ENCODE measurements at places on chromosomes 16 and 17. TPM values are rescaled to one million over a fixed set of nuclear protein-coding genes. Genes with fewer than 3 reads are reported as not detected.
A peak's percentile ranks its signal among the peaks of the same experiment; 100 is the strongest.

USP43 gene
- total RNA-seq: 0.22 TPM

PDP2 gene
- 20.0 TPM for total RNA-seq

DNA sequence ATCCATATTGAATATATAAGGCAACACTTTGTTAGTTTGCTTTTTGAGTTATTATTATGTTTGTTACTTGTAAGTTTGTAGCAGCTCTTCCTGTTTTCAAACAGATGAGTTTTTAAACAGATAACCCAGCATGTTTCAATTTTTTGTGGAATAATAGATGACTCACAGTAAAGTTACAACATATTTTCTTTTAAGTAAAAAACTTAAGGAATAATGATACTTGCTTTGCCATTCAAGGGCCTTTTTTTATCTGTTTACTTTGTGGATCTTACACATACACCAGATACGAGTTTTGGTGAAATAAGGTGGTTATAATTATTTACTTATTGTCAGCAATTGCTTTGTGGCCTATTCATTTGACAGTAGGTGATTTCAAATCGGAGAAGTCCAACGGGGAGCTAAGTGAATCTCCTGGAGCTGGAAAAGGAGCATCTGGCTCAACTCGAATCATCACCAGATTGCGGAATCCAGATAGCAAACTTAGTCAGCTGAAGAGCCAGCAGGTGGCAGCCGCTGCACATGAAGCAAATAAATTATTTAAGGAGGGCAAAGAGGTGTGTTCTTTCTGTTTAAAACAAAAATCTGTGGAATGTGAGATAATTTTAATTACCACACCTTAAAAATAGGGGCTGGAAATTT is 66.3 kb downstream of the BPTF start:
- no peak overlapping the region for H3K4me3 ChIP-seq
- no peaks in the 10 kb centered on the region for H3K4me1 ChIP-seq
- H3K36me3 ChIP-seq: peaks cover 23% of the 10 kb centered on the region
- H3K27ac ChIP-seq: no peak overlapping the region
- no peak for DNase-seq
- H3K27me3 ChIP-seq: no peaks in the 10 kb centered on the region

GRCh38 chr17:38942696-38943334 is 17.4 kb downstream of the LASP1NB start:
- H3K27me3 ChIP-seq: no peaks in the 10 kb centered on the region
- H3K4me1 ChIP-seq: no peaks in the 10 kb centered on the region
- H3K27ac ChIP-seq: no peak overlapping the region
- no peak for DNase-seq

- H3K36me3 ChIP-seq: no peaks in the 10 kb centered on the region
- H3K4me1 ChIP-seq: no peaks in the 10 kb centered on the region
- H3K27me3 ChIP-seq: no peaks in the 10 kb centered on the region
- DNase-seq: no peak
- H3K27ac ChIP-seq: no peak overlapping the region
Measured at GRCh38 chr17:77654296-77654695, 304.2 kb upstream of the TNRC6C start.

- H3K4me1 ChIP-seq: peaks cover 10% of the 10 kb centered on the region
- no peak overlapping the region for H3K27ac ChIP-seq
- DNase-seq: no peak
- no peaks in the 10 kb centered on the region for H3K36me3 ChIP-seq
- H3K27me3 ChIP-seq: no peaks in the 10 kb centered on the region
Measured at GRCh38 chr17:80822700-80823410, 168.8 kb upstream of the CHMP6 start.

DNA sequence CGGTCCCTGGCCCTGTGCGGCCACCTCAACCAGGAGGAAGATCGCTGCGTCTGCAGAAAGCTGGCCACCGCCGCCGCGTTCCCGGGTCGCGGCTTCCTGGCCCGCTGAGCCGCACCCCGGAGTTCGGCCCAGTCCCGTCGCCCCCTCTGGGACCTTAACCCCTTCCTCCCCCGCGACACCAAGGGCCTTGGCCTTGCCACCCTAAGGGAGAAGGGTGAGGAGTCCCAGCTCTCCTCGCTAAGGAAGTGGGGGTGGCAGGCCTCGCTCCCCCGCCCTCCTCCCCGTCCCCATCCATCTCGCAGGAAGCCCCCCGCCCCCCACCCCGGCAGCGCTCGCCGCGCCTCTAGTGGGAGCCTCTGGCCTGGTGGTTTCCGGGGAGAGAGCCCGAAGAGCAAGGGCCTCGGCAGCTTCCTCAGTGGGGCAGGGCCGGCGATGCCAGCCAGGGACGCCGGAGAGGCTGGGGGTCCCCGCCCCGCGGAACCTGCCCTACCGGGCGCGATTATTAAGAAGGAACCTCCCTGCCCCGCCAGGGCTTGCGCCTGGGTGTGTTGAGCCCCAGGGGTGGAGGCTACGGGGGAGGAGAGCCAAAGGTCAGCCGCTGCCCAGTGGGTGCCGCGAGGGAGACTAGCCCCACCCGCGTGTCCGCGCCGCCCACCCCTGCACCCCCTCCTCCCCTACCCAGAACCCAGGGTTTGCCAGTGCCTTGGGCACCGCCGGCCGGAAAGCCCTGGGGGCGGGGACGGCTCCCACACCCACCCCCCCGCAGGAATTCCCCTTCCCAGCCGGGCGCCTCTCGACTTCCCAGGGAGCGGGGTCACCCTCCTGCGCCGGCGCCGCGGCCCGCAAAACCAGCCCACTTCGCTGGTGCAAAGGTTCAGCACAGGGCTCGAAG is 6.8 kb downstream of the CBX4 start:
- H3K27ac ChIP-seq: peak overlapping the region; percentile 80
- no peak overlapping the region for H3K4me3 ChIP-seq
- no peaks in the 10 kb centered on the region for H3K27me3 ChIP-seq

- H3K36me3 ChIP-seq: no peaks in the 10 kb centered on the region
- no peaks in the 10 kb centered on the region for H3K27me3 ChIP-seq
- H3K4me3 ChIP-seq: no peak overlapping the region
- H3K27ac ChIP-seq: no peak overlapping the region
- no peaks in the 10 kb centered on the region for H3K4me1 ChIP-seq
Measured at GRCh38 chr17:9702482-9702881, 57.2 kb downstream of the USP43 start.

DNA sequence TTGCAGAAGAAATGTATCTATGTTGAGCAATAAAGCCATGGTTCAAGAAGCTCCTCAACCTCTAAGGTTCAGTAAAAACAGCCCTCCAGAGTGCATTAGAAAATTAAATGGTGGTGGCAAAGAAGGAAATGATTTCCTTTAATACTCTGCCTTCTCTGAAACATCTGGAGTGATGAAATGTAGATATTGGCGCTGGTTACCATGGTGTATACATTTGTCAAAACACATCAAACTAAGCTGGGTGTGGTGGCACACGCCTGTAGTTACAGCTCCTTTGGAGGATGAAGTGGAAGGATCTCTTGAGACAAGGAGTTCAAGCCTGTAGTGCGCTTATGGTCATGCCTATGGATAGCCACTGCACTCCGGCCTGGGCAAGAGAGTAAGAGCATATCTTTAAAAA is 6.0 kb downstream of the CAPNS2 start:
- no peak for DNase-seq
- no peaks in the 10 kb centered on the region for H3K36me3 ChIP-seq
- H3K27ac ChIP-seq: no peak overlapping the region
- H3K4me1 ChIP-seq: no peaks in the 10 kb centered on the region
